ENCODE measurements at places on chromosomes 7 and 10.

DNA sequence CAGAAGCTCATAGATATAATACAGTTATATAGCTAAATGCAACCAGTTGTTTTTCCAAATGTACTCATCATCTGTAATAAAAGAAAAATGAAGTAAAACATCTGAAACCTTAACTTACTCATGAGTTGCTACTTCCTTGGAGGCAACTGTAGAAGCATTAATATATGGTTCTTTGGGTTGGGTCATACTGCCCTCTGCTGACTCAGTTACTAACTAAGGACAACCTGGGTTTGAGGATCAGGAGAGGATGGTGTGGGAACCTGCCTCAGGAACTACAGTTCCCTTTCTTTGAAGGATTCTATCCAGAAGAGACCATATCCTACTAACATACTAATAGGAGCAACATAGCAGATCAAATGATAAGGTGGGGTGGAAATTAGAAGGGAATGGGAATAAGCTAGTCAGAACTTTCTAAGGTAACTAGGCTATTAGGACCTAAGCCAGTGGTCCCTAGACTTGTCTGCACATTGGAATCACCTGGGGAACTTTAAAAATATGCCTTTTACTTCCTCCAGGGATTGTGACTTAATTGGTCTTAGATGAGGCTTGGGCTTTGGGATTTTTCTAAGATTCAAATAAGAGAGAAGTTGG lies 20.7 kb downstream of the COX15 start:
- no peak for DNase-seq

DNA sequence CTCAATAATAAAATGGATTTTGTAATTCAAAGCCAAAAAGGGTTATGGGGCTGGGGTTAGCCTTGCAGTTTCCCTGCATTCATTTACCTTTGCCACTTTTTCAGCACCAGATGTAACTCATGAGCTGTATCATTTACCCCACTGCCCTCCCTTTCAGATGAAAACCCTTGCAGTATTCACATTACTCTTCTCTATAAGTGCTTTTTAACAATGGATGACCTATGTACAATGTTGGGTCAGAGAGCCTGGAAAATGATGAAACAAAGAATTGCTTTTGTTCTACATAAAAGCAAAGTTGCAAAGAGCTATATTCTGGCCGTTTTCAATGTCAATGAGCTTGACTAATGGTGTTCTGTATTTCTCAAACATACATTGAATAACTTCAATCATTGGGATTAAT lies 189.7 kb downstream of the TMEM26 start:
- DNase-seq: no peak

- no peak for DNase-seq
Measured at GRCh38 chr7:136194878-136195277, 217.7 kb upstream of the MTPN start.

DNA sequence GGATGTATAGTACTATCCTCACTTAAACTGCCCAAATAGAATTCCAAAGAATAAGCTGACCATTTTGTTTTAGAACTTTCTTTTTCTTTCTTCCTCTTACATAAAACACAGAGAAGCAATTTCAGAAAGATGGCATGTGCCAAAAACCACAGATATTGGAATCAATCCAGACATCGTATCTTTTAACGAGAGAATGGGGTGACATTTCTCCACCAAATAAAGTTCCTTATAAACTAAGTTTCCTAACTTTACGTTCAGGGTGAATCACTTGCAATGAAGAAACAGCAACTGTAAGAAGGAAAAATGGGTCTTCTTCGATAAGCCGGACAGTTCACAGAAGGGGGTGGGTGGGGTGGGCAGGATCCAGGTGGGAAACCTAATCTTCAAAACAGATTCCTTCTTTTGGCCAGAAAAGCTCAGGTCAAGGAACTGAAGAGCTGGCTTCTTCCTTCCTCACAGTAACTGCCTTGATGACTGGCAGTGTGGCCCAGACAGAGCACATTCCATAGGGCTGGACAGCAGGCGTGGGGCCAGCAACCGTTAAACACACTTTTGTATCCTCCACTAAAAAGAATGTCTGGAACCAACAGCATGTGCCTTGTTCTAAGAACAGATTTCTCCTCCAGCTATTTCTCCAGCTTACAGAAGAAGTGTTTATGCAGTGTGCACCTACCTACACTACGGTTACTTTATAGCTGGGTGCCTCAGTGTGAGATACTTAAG lies 31.5 kb downstream of the CREB3L2 start:
- no peak for DNase-seq

DNA sequence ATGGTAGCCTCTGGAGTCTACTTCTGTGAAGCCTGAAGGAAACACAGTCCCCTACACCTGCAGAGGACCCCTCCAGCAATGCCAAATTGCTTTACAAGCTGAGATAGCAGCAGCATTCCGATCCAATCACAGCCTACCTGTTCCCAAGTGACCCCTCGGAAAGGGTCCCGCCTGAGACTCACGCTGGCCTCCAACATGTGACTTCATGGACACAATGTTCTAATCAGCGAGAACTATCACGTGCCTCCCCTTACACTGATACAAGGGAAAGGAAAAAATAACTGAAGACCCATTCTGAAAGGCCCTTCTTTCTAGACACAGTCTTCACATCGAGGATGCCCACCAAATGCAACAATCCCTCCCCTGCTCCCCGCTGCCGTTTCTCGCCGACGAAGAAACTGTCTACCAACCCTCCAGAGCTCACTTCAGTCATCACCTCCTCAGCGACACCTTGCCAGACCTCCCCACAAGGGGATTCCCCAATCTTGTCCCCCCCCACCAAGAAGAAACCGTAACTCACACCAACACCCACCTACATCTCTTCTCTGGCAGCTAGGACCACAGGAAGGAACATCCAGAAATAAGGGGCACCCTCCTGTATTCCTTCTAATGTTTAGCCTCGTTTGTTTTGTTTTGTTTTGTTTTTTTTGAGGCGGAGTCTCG lies 1.8 kb downstream of the SNX8 start:
- DNase-seq: no peak

DNA sequence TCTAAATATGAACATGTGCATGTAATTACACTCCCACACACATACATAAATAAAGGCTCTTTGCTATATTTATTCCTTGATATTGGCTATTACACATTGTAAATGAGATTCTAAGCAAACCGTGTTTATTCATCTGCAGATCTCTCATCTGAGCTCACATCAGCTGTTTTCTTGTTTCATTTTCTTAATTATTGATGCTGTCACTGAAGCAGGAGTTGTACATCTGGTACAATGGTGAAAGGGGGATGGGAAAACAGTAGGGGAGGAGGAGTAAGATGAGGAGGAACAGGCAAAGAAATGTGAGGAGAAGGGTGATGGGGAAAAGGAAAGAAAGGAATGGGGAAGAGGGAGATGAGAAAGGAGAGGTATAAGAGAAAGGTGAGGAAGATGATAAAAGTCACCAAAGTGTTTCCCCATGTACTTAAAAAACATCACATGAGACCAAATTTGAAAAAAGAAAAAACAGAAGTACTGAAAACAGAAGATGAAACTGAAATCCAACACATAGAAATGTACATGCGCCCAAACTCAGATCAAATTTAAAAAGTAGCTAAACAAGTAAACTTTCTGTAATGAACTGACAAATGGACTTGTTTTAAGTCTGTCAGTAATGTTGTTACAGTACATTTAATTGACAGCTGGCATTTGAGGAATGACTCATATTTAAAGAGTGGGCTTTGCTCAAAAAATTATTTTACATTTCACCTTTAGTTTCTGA lies 472.2 kb downstream of the ARL4A start:
- no peak for DNase-seq

DNA sequence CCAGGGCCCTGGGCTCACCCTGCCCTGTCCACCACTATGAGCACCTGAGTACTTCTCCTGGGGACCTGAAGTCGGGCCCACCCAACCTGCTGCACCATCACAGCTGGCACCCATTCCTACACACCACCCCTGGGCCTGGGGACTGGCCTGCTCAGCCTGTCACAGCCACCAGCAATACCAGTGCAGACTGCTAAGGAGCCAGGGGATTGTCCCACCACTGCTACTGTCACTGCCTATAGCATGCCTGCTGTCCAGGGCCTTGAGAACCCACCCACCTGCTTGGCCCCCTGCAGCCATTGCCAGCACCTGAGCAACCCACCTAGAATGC lies 624.8 kb upstream of the FOXK1 start:
- DNase-seq: no peak

DNA sequence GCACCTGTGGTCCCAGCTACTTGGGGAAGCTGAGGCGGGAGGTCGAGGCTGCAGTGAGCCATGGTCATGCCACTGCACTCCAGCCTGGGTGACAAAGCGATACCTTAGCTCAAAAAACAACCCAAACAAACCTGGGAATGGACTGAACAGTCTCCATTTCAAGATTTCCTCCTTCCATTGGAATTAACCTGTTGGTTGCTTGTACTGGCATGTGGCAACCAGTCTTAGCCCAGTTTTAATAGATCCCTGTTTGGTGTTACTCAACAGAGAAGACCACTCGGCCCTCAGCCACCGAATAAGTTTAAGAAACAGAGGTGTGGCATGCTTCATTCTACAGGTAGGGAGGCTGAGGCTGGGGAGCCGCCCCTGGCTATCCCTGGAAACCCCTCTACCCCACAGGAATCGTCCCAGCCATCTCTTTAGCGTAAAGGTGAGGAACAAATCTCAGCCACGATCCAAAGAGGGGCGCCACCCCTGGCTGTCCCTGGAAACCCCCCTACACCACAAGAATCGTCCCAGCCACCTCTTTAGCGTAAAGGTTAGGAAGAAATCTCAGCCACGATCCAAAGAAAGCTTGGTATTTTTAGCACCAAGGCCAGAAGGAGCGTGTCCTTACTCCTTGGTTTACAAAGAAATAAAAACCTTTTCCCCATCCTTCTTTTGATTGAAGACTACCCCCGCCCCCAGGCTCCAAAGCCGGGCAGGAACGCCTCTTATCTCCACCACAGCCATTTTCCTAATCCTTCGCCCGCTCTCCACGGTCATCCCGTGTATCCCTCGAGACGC lies 861 bp upstream of the TSPAN14 start:
- DNase-seq: no peak
